Activated CD4-positive, alpha-beta memory T cell treated with anti-CD3 and anti-CD28 coated beads, Interleukin-2, amount 10 ng/mL, durations not matched to agents 7 days and 5 days (primary cell): ENCODE measurements at places on chromosomes 5 and 9.

- H3K27me3 ChIP-seq: peaks cover 11% of the 10 kb centered on the region
- H3K36me3 ChIP-seq: no peaks in the 10 kb centered on the region
- H3K27ac ChIP-seq: no peak overlapping the region
- H3K4me3 ChIP-seq: no peak overlapping the region
- H3K4me1 ChIP-seq: no peaks in the 10 kb centered on the region
- no peak for DNase-seq
These were observed 99.0 kb downstream of the ADAMTS2 start for GRCh38 chr5:179246227-179246626.

- H3K36me3 ChIP-seq: peaks cover 6% of the 10 kb centered on the region
- peak; percentile 17 for DNase-seq
- H3K4me1 ChIP-seq: peaks cover 59% of the 10 kb centered on the region
- no peak overlapping the region for H3K4me3 ChIP-seq
These were observed 85.6 kb downstream of the MACROH2A1 start for GRCh38 chr5:135313405-135313804.

DNA sequence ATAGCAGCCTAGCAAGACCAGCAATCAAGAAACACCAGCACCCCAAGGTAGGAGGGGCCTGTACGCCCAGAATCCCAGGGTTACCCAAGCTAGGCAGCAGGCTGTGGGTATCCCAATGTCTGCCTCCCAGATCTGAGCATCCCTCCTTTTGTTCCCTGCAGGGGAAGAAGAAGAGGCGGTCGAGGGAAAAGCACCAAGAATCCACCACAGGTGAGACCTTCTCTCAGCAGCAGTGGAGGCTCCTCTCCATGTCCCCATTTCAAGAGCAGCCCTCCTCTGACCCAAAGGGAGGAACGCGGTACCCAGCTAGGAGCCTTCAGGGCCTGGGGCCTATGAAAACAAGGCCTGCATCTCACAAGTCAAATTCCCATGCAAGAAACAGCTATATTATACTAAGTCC lies 28.9 kb downstream of the TCF7 start:
- peaks cover 12% of the 10 kb centered on the region for H3K4me1 ChIP-seq
- DNase-seq: no peak
- H3K27ac ChIP-seq: no peak overlapping the region
- H3K36me3 ChIP-seq: peaks cover 45% of the 10 kb centered on the region
- peaks cover 3% of the 10 kb centered on the region for H3K27me3 ChIP-seq

DNA sequence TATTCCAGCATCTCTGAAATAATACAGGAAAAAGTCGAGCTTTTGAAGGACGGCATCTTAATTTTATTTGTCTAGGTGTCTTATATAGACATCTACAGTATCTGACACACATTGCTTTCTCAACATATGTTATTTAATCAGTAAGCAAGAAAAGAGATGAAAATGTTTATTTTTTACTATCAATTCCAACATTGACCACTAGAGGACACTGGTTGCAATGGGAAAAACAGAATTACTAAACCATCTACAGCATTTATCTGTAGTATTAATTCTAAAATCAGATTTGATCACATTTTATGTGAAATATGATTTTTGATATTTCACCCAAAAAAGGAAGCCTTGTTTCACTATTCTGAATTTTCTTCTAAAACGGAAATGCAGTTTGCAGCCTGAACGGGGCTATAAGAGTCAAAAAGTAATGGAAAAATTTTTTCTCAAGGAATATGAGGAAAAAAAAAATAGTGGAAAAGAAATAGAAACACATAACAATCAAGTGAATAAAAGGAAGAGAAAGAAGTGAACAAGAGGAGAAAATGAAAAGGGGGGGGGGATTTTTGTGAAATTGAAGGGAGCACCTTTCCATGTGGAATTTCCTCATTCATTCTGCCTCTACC lies 98.6 kb downstream of the OSTF1 start:
- H3K4me1 ChIP-seq: peaks cover 31% of the 10 kb centered on the region
- no peaks in the 10 kb centered on the region for H3K27me3 ChIP-seq
- H3K4me3 ChIP-seq: no peak overlapping the region
- H3K27ac ChIP-seq: no peak overlapping the region
- DNase-seq: no peak

- DNase-seq: no peak
- H3K27ac ChIP-seq: no peak overlapping the region
- H3K36me3 ChIP-seq: peaks cover 5% of the 10 kb centered on the region
- H3K27me3 ChIP-seq: peaks cover 38% of the 10 kb centered on the region
- no peak overlapping the region for H3K4me3 ChIP-seq
These were observed 92.9 kb upstream of the NEK6 start for GRCh38 chr9:124164811-124165210.

DNA sequence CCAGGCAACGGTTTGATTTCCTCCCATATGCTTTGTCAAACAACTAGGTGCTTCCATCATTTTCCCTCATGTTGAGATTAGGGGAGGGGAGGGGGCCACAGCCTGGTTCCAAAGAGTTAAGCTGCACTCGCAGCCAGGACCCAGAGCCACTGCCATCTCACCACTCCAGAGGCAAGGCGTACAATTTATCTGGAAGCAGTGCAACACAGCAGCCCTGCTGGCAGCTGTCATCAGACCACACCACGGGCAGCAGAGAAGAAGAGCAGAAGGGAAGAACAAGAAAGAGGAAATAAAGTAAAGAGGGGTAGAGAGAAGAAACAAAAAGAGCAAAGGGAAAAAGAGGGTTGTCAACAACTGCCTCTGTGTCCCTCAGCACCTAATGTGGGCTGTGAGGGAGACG lies 38.9 kb downstream of the MED27 start:
- H3K4me3 ChIP-seq: no peak overlapping the region
- H3K27ac ChIP-seq: no peak overlapping the region
- H3K27me3 ChIP-seq: no peaks in the 10 kb centered on the region
- no peaks in the 10 kb centered on the region for H3K4me1 ChIP-seq
- H3K36me3 ChIP-seq: peaks cover 3% of the 10 kb centered on the region
- DNase-seq: no peak
